Naive B cell (primary cell): ENCODE measurements at places on chromosomes 7 and 10. TPM values are rescaled to one million over a fixed set of nuclear protein-coding genes. Genes with fewer than 3 reads are reported as not detected.

The CADPS2 gene
- not detected for polyA plus RNA-seq

DNA sequence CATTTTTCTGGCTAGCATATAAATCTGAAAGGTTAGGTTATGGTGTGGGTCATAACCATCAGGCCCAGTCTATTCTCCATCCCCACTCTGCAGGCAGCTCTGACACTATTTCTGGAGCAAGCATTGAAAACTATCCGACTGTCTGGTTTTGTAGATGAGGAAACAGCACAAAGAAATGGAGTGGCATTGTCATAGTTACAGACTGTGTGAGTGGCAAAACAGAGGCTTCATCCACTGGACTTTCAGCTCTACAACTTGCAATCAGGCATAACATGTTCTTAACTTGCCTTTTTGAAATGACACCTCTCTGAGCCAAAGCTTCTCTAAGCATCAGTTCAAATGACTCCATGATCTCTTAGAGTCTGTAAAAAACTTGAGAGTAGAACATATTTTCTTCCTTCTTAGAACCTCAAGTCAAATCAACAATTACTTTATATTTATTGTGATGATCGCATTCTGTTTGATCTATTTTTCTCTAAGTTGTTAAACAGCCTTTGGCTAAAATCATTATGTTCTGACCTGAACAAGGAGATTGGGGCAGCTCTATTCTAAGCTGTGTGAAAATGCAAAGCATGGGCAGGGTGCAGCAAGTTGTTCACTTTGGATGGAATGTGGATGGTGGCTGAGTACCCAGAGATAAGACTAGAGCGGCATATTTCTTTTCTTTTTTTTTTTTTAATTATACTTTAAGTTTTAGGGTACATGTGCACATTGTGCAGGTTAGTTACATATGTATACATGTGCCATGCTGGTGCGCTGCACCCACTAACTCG lies 68.5 kb downstream of the LRRC4 start:
- DNase-seq = no peak

GRCh38 chr7:147298611-147299043 lies 1182.0 kb downstream of the CNTNAP2 start:
- no peak for DNase-seq

The PDE1C gene
- polyA plus RNA-seq = not detected

The PROSER2 gene
- 0.59 TPM for polyA plus RNA-seq
